NCI-H2107 (cell line): ENCODE measurements at places on chromosomes 4 and X.

GRCh38 chr4:38266616-38267015 lies 306.4 kb downstream of the PTTG2 start:
- no peak for DNase-seq

- no peak for DNase-seq
These were observed 43.1 kb downstream of the MRPL1 start for GRCh38 chr4:77905651-77906263.

DNA sequence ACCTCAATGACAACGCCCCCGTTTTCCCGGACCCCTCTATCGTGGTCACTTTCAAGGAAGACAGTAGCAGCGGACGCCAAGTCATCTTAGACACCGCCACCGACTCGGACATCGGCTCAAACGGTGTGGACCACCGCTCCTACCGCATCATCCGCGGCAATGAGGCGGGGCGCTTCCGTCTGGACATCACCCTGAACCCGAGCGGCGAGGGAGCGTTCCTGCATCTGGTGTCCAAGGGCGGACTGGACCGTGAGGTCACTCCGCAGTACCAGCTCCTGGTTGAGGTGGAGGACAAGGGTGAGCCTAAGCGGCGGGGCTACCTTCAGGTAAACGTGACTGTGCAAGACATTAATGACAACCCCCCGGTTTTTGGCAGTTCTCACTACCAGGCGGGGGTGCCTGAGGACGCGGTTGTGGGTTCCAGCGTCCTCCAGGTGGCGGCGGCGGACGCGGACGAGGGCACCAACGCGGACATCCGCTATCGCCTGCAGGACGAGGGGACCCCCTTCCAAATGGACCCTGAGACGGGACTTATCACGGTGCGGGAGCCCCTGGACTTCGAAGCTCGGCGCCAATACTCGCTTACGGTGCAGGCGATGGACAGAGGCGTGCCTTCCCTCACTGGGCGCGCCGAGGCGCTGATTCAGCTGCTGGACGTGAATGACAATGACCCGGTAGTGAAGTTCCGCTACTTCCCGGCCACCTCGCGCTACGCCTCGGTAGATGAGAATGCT lies 2.2 kb downstream of the FAT4 start:
- no peak for DNase-seq

- no peak for DNase-seq
These were observed 53.8 kb upstream of the BMP2K start for GRCh38 chr4:78722320-78722719.

- DNase-seq = peak; percentile 1
These were observed 59.4 kb downstream of the POLR2B start for GRCh38 chr4:57037982-57038604.

- DNase-seq = no peak
These were observed 6.9 kb downstream of the PSAPL1 start for GRCh38 chr4:7427831-7428260.

DNA sequence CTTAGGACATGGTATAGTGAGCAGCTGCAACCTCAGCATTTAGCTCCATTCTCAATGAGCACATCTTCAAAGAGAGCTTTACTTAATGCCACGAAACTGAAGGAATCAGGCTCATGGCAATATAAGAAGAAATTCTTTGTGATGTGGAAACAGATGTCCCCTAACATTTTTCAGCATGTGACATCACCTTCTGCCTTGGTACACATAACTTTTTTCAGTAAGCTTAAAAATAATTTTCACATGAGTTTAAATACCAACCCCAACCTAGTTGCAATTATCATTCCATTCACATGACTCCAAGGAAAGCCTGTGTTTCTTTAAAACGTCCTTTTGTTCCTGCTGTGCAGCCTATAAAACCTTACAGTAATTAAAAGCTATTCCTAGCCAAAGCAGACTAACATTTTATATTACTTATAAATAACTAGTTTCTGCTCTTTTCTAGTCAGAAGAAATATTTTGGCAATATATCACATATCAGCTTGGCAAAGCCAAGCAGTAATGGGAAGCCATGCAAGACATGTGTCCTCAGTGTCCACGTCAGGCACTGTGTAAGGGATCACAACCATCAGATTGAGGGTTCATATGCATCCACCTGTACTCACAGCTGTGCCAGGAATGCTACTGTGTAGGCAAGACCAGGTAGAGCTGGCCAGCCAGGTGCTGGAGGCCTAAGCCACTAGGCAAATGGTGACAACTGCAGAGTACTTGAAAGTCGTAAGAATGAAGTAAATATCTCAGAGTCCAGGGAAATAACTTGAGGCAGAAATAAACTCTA lies 466.6 kb downstream of the INPP4B start:
- DNase-seq = no peak

GRCh38 chr4:91113130-91113706 lies 986.0 kb downstream of the CCSER1 start:
- no peak for DNase-seq
